ENCODE measurements at places on chromosomes 16 and 17.

- no peak for DNase-seq
These were observed 22.0 kb upstream of the CIBAR2 start for GRCh38 chr16:85134076-85134788.

DNA sequence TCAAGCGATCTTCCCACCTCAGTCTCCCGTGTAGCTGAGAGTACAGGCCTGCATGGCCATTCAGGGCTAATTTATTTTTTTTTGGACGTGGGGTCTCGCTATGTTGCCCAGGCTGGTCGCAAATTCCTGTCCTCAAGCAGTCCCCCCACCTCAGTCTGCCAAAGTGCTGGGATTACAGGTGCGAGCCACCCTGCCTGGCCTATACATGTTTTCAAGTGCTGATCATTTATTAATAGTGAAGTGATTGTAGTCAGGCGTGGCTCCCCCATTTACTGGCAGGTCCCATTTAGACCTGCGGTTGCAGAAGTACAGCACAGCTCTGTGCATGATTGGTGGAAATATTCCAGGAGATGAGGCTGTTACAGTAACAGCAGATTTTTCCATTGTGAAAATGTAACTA, 8.4 kb downstream of the FOXK2 start:
- DNase-seq, result no peak

DNA sequence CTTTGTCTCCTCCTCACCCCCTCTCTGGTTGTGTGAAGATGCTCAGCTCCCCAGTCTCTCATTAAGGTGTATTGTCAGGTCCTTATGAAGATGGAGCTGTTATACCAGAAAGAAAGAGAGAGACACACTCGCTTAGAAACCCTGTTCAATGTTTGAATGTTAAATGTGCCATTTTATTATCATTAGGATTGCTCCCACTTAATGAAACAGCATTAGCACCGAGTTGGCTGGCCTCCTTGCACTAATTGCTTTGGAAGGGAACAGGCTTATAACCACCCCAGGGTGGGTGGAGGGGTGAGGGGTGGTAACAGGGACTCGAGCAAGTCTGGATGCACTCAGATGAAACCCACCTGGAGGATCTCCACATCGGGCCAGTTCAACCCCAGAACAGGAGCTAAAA, 14.4 kb downstream of the PIPOX start:
- DNase-seq, result no peak

- peak; percentile 53 for DNase-seq
These were observed 83.7 kb downstream of the N4BP1 start for GRCh38 chr16:48526058-48526957.

- no peak for DNase-seq
These were observed at the start of gene BEAN1 for GRCh38 chr16:66427036-66427860. Gene BEAN1 (plus strand): TSS chr16:66427295. CDS start chr16:66437677, 10,382 bp downstream.

- peak; percentile 6 for DNase-seq
These were observed 472 bp upstream of the NME2 start for GRCh38 chr17:51165680-51166197.

DNA sequence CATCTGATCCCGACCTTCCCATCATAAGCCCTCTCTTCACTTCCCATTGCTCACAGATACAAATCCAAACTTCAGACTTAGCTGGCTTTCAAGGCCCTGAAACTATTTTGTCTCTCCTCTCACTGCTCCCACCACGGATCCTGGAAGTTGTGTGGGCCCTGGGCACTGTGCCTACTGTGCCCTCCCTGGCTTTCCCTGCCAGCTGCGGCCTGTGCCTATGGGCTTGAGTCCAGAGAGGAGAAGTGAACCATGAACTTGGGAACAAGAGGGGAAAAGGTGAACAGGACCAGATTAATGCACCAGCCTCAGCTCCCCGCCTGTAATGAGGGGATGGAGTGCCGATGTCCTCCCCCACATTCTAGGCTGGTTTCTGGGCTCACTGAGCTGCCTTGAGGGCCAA, 18.9 kb upstream of the KCNJ12 start:
- no peak for DNase-seq

DNA sequence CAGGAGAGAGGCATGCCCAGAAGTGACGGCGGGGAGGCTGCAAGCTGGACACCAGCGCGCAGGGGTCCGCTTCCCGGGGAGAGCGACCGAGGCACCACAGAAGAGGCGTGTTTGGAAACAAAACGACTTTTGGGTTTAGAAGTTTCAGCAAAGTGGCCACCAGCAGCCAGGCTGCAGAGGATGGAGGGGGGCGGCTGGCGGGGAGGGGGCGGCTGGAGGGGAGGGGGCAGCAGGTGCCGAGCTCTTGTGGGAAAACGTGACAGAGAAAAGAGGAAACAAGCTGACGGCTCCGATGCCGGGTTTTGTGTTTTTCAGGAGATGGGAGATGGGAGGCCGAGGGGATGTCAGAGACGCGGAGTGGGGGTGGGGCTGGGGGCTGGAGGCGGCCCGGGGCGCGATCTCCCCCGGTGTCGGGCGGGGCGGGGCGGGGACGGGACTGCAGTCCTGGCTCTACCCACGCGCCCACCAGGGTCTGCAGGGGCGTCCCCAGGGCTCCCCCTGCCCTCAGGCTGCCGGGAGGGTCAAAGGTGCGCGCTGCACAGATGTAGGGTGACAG, 32.1 kb upstream of the RPH3AL start:
- DNase-seq, result no peak

DNA sequence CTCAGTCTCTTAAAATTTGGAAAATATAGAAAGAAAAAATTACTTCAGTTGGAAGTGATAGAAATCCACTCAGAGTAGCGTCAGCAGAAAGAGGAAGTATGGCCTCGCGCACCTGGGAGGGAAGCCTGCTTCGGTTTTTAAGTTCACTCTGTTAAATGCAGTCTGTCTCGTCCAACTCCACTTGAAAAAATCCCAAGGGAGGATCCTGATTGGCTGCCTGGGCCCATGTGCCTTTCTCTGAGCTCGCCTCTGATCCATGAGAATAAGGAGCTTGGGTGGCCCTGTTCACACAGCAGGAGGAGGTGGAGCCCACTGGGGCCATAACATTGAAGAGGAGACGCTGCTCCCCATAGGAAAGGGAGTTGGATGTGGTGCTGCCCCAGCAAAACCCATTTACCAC, 40.7 kb downstream of the DNAJA2 start:
- DNase-seq, result no peak

DNA sequence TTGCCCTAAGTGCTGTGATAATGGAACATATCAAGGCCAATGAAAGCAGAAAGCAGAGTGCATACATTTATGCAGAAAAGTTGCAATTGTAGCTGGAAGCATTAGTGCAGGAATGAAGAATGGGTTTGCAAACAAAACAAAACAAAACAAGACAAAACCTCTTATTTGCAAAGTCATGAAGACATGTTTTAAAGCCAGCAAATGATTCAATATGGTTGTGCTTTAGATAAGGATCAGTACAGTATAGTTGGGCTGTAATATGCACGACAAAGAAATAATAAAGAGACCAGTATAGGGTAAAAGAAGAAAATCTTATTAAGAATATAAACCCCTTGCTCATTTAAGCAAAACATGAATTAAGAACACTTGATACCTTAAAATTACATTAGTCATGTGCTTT, 398.1 kb downstream of the KIF2B start:
- no peak for DNase-seq

DNA sequence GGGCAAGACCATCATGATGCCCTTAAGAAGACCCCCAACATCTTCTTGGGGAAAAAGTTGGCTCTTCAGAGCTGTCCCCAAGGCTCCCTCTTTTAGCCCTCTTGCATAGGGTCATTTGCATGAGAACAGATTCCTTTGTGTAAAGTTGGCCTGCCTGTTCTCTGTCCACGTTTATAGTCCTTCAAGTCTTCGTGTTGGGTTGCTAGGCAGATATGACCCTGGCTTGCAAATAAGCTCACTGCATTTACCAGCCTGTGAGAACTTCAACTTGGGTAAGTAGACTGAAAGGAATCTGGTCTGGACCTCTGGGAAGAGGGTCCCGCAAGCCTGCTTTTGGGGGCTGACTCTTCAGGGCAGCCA, 2.9 kb downstream of the ARSG start:
- DNase-seq, result no peak

- DNase-seq, result no peak
These were observed 72.1 kb downstream of the MGAT5B start for GRCh38 chr17:76940295-76940694.
